ENCODE measurements at places on chromosomes 4 and X. TPM values are rescaled to one million over a fixed set of nuclear protein-coding genes. Genes with fewer than 3 reads are reported as not detected.

Gene GABRA4
- total RNA-seq = 0.71 TPM

GRCh38 chr4:7328913-7329638 lies 105.7 kb downstream of the PSAPL1 start:
- DNase-seq = no peak

- DNase-seq = no peak
These were observed 202.2 kb downstream of the QDPR start for GRCh38 chr4:17309567-17310268.

Gene SLITRK4
- total RNA-seq = 0.66 TPM

DNA sequence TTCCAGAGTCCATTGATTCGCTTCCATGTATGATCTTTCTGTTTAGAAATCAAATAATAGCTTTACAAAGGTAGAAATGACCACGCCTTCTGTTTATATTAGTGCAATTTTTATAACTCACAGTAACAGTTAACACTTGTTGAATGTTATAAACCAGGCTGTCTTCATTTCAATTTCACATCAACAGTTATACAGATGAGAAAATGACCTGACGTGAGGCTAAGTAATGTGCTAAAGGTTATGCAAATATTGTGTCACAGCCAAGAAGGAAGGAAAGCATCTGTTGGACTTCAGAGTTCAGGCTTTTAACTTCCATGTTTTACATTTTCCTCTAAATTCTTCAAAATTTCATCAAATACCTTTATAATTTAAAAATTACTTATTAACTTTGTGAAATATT lies 13.9 kb downstream of the CASP3 start:
- no peak for DNase-seq

Gene EVC
- 3.1 TPM for total RNA-seq

GRCh38 chr4:176883681-176884418 lies 91.1 kb upstream of the VEGFC start:
- no peak for DNase-seq

GRCh38 chrX:45735571-45735970 lies 534.9 kb upstream of the DIPK2B start:
- DNase-seq = no peak

Gene SAGE1
- total RNA-seq = not detected

GRCh38 chr4:77525538-77525937 lies 80.1 kb upstream of the CXCL13 start:
- DNase-seq = no peak

DNA sequence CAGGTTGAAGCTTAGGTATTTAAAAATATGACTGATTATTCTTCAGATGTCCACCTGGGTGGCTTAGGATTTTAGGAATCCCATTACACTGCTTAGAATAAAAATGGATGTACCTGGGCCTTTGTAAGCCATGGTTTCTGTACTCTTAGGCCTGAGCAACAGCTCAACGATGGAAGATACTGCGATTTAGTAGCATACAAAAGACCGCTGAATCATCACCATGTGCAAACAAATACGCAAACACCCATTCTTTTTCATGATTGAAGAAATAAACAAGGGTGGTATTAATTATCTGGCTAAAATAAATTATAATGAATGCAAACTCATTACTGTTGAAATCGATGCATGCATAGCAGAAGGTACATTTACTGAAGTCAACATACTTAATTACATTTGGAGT lies 188.9 kb downstream of the ZNF330 start:
- no peak for DNase-seq

- DNase-seq = no peak
These were observed 39.6 kb upstream of the GPR173 start for GRCh38 chrX:53009032-53009431.

Gene FABP2
- total RNA-seq = 0.28 TPM

GRCh38 chrX:44829832-44830231 lies 14.0 kb upstream of the DUSP21 start:
- DNase-seq = no peak

GRCh38 chr4:186765138-186765537 lies 41.5 kb upstream of the FAT1 start:
- DNase-seq = no peak

DNA sequence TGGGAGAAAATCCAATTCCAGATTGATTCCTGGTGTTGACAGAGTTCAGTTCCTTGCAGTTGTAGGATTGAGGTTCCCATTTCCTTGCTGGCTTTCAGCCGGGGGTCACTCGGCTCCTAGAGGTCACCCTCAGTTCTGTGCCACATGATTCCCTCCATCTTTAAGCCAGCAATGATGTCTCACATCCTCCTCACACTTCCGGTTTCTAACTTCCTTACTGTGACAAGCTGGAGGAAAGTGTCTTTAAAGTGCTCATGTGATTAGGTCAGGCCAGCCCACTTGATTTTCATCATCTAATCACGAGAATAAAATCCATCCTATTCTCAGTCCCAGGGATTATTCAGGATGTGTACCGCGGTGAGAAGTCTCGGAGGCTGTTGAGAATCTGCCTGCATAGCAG lies 19.4 kb upstream of the SMIM31 start:
- DNase-seq = no peak

Gene CENPI
- 9.7 TPM for total RNA-seq

Gene TRPC5OS
- total RNA-seq = 0.09 TPM

Gene PFKFB1
- 0.19 TPM for total RNA-seq

- DNase-seq = no peak
These were observed 221.7 kb upstream of the DIPK2B start for GRCh38 chrX:45422216-45422925.

Gene RS1
- 0.05 TPM for total RNA-seq

GRCh38 chr4:177225605-177226004 lies 84.1 kb upstream of the NEIL3 start:
- DNase-seq = no peak

DNA sequence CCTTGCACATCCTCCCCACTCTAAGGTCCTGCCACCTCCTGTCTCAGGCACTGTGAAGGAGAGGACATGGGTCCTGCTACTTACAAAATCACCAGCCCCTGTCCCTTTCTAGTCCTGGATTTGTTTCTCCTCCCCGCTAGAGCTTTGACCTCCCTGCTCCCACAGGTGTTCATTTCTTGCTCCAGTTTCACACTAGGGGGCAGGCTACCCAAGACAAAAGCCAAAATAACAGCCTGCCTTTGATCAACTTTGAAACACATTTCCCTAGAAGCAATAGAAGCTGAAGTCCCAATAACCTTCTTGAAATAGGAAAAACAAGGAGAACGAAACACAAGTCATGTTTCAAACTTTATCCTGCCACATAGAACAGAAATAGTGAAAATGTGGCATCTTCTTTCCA lies 164.4 kb downstream of the QDPR start:
- DNase-seq = peak; percentile 33

DNA sequence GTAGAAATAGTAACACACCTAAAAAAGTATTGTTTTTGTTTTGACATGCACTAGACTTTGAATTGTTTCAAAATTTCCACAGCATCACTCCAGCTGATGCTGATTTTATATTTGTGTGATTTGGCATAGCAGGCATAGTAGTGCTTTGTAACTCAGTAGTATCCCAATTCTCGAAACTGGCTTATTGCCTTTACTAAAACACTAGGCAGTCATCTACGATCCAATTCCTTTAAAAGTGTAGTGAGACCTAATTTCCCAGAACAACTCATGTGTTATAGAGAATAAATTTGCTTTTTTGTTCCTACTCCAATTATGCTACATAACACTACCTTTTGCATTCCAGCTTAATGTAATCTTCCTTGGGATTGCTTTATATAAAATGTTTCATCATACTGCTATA lies 797.7 kb downstream of the ADGRL3 start:
- DNase-seq = no peak

Gene MMRN1
- total RNA-seq = 5.3 TPM

Gene HSD17B13
- 0.14 TPM for total RNA-seq

Gene FGF16
- total RNA-seq = not detected

GRCh38 chrX:65677954-65678469 lies 10.6 kb downstream of the MSN start:
- no peak for DNase-seq

Gene ADH6
- 0.09 TPM for total RNA-seq

DNA sequence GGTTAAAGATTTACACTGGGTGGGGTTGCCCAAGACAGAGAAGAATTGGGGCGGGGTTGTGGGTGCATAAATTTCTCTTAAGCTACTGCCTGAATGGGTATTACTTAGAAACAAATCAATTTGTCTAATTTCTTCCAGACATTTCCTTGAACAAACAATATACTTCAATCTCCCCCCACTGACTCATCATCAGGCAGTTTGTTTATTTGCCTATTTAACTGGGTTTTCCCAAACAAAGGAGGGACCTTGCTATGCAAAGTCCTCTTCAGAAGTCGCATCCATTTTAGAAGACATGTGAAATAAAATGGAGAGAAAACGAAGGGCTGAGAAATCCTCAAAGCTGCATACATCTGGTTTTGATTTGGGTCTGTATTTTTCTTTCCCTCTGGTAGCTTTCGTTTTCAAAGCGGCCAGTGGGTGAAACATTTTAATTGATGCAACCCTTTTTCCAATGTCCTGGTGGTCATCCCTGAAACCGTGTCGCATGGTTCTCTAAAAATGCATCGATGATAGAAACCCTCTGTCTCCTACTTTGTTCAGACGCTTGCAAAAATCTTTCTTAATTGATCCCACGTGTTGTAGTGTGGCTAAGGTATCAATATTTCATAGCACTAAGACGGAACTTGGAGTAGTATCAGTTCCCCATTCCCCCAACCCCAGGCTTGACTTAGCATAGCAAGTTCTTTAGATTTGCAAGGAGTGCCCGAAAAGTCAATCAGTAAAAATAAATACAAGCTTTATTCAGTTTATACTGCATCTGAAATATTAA lies 115.1 kb upstream of the MXRA5 start:
- DNase-seq = no peak

Gene USP17L29
- not detected for total RNA-seq

GRCh38 chr4:13112030-13112429 lies 372.1 kb downstream of the RAB28 start:
- DNase-seq = no peak

Gene SSX4
- not detected for total RNA-seq

Gene ZNF185
- total RNA-seq = 1.5 TPM

Gene ZNF732
- total RNA-seq = 0.42 TPM

GRCh38 chr4:127788517-127788916 lies 6.4 kb downstream of the HSPA4L start:
- DNase-seq = no peak

DNA sequence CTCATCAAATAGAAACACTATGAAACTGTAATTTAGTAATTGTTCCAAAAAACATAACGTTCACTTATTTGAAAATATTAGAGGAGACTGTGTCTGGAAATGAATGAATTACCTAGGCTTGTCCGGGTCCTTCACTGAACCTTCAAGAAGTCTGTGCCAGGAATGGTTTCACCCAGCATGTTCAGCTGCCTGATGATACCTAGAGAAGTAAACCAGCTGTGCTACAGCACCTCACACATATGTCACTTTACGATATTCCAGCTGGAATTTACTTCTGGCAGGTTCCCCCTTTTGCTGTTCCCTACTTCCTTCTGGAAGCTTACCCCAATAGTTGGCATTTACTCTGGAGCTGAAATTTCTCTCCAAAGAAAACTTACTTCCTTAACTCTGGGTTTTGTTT lies 906.5 kb downstream of the FAT4 start:
- DNase-seq = no peak

GRCh38 chr4:76384052-76384451 lies 36.9 kb downstream of the CCDC158 start:
- no peak for DNase-seq

GRCh38 chrX:136185401-136186022 lies 38.2 kb downstream of the FHL1 start:
- no peak for DNase-seq

Gene ARR3
- total RNA-seq = not detected

DNA sequence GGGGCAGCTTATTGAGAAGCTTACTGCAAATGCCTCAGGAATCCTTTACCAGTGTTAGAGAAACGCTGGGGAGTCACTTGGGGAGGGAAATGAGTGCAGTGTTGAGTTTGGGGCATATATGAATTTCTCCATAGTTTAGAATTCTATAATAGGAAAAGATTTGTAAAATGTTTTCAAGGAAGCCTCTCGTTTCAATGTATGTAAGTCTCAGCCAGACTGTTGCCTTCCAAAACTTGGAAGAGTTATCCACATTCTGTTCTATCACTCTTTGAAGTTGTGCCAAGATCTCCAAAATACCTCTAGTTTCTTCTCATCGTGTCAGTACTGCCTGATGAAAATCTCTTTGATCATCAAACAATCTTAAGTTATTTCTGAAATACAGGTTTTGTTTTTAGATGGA lies 565 bp upstream of the LRCH2 start:
- DNase-seq = no peak

GRCh38 chr4:182825003-182825402 lies 92.2 kb downstream of the DCTD start:
- no peak for DNase-seq

- DNase-seq = no peak
These were observed 55.0 kb upstream of the PACRGL start for GRCh38 chr4:20645236-20645635.

GRCh38 chrX:34879346-34879745 lies 63.2 kb upstream of the FAM47B start:
- no peak for DNase-seq

GRCh38 chr4:153639833-153640802 lies 44.0 kb upstream of the TLR2 start:
- no peak for DNase-seq

DNA sequence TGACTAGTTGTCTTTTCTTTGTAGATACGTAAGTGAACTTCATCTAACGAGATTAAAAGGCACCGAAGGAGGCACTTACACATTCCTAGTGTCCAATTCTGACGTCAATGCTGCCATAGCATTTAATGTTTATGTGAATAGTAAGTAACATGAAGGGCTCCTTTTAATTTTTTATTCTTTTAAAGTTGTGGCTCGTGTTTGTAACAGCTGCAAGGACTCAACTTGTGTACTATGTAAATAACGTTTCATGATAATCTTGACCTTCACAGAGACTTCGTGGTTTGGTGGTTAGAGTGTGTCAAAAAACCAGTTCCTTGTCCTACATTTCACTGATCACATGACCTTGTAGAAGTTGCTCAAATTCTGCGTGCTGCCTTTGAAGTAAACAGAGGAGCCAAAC lies 51.6 kb downstream of the KIT start:
- DNase-seq = peak; percentile 51

DNA sequence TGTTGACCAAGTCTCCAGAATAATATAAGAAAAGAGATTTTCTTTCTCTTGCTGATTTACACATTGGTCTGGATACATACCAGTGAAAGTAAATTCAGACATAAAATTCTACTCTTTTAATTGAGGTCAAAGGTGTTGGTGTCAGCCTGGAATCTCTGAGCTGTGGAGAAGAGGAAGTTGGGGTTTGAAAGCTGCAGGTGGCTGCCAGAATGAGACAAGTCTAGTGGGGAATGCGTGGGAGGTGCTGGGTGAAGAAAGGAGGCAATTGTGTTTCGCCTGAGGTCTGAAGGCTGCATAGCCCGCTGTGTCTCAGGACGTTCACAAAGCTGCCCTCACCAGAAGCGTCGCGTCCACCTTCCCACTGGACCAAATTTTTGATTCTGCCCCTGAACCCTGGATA lies 31.2 kb downstream of the PHEX start:
- no peak for DNase-seq

Gene VCX2
- total RNA-seq = not detected

- no peak for DNase-seq
These were observed 198.1 kb upstream of the FTHL17 start for GRCh38 chrX:31269914-31270313.

- no peak for DNase-seq
These were observed 5.5 kb upstream of the OPRPN start for GRCh38 chr4:70392057-70392776.

GRCh38 chr4:189136462-189136861 lies 804.2 kb upstream of the FRG1 start:
- DNase-seq = no peak

- DNase-seq = no peak
These were observed 185.5 kb downstream of the ZNF330 start for GRCh38 chr4:141406237-141406636.

Gene SNCA
- 14.1 TPM for total RNA-seq

GRCh38 chr4:1365271-1366178 lies 18.5 kb downstream of the UVSSA start:
- DNase-seq = no peak
